ENCODE measurements at places on chromosomes 4 and X. TPM values are rescaled to one million over a fixed set of nuclear protein-coding genes. Genes with fewer than 3 reads are reported as not detected.

The GABRG1 gene
- 0.36 TPM for total RNA-seq

The RASL11B gene
- 71.4 TPM for total RNA-seq

The BMPR1B gene
- total RNA-seq, result 1.1 TPM

The CLNK gene
- not detected for total RNA-seq

The UGT2B15 gene
- total RNA-seq, result not detected

The MAOB gene
- total RNA-seq, result 0.73 TPM

The ARX gene
- not detected for total RNA-seq

DNA sequence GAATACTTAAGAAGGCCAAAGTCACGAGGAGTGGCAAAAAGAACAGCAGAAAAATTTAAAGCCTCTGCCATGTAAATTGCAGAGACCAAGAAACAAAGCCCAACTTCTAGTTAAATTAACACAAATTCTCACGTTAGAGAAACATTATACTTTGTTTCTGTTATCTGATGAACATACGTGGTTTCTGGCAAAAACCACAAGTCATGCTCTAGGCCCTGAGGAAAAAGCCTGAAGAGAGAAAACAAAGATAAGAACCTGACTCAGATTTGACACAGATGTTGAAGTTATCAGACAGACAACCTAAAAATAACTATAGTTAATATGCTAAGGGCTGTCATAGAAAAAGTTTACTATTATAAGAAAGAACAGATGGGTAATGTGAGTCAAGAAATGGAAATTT lies 149.1 kb upstream of the PCDH10 start:
- DNase-seq, result no peak

DNA sequence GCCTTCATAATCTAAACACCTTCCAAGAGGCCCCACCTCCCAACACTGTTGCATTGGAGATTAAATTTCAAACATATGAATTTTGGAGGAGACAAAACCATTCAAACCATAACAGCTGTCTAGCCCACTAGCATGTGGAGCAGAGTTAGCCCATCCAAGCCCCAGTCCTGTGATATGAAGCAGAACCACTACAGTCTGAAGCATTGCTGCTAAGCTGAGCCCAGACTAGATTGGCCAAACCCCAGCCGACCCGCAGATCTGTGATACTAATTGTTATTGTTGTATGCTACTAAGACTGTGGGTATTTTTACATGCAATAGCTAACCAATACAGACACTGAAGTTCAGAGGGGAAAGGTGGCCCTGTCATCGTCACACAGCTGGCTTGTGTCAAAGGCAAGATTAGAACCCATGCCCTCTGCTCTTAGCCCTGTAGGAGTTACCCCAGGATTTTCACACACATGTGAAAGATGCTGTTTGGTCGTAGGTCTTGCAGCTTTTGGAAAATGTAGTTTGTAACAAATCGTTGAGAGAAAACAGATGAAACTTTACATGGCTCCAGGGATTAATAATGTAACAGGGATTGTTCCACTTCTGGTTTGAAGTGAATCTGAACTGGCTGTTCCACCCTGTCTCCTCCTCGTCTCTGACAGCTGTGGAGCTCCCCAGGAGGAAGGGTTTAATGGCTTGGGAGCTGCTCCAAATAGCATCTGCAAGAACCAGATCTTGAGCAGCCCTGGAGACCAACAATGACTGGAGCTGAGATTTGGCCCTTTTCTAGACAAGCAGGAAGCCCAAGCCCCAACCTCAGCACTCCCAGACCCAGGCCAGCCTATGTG lies 517.5 kb downstream of the MID1IP1 start:
- no peak for DNase-seq

GRCh38 chr4:118865091-118865708 lies 23.5 kb upstream of the SYNPO2 start:
- DNase-seq, result no peak

DNA sequence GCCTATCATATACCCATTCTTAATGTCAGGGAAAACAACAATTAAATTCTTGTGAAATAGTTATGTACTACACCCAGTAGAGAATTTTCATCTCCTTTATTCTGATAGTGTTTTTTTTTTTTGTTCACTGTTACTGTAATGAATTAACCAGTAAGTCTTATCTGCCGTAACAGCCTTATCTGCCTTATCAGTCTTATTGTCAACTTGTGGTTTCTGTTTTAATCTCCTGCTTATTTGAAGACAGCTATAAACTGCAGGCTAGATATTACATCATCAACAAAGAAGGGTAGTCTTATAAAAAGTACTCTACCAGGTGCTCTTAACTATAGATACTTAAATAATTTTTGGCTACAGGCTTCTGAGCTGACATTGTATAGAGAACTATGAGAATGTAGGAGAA lies 79.5 kb downstream of the MAGEB5 start:
- no peak for DNase-seq

- no peak for DNase-seq
Observed at GRCh38 chrX:150841456-150842197, 56.8 kb downstream of the CD99L2 start.

DNA sequence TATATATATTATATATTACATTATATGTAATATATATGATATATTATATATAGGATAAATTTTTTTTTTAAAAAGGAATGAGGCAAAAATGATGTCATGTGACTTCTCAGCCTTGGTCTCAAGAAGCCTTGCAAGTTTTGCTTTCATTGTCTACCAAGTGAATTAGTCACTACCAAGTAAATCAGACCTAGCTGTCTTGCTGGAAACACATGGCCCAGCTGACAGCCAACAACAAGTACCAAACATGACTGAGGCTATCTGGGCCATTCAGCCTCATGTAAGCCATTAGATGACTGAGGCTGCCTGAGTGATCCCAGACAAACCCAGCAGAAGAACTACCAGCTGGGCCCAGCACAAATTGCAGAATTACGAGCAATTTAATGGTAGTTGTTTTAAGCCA lies 44.9 kb downstream of the HAND2 start:
- no peak for DNase-seq

GRCh38 chr4:79198951-79199587 lies 126.8 kb downstream of the NAA11 start:
- no peak for DNase-seq

GRCh38 chr4:40122941-40123340 lies 66.3 kb downstream of the N4BP2 start:
- DNase-seq, result no peak

- DNase-seq, result no peak
Observed at GRCh38 chr4:40264995-40265909, 68.4 kb downstream of the RHOH start.

- no peak for DNase-seq
Observed at GRCh38 chr4:25178838-25179261, 18.6 kb upstream of the SEPSECS start.

GRCh38 chr4:6372649-6373525 lies 99.5 kb downstream of the PPP2R2C start:
- no peak for DNase-seq

DNA sequence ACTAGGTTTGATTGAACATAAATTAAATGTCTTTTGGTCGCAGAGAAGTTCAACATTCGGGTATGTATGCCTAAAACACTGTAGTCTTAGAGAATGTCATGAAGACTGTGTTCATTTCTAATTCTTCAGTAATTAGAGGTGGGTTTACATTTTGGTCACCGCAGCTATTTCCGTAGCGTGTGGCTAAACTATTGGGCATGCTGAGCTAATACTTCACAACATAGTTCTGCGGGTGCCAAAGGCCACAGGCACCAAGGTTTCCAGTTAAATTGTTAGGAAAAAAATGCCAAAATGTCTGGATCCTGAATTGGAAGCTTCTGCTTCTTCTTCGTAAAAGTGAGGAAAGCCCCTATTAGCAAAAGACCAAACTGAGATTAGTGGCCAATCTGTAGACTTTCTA lies 25.1 kb downstream of the SMIM31 start:
- no peak for DNase-seq

DNA sequence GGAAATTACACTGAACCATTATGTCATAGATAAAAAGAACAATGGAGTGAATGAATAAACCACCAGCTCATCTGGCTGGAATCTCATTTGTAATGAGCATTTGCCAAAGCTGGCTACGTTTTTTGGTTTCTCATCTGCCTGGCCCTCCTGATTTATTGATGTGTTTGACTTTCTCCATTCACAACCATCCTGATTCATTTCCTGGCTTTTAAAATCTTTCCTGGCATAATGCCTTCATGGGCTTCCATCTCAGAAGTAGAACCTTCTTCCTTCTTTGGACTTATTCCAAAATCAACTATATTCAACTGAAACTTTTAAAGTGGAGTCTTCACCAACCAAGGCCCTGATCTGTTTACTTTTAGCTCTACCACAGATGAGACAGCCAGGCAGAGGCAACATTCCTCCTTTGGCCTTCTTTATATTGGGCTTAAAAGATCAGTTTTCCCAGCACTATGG lies 36.0 kb upstream of the ARSJ start:
- no peak for DNase-seq

GRCh38 chr4:130424211-130424610 lies 1328.3 kb downstream of the C4orf33 start:
- no peak for DNase-seq

GRCh38 chrX:136468391-136469103 lies 19.2 kb upstream of the BRS3 start:
- no peak for DNase-seq

DNA sequence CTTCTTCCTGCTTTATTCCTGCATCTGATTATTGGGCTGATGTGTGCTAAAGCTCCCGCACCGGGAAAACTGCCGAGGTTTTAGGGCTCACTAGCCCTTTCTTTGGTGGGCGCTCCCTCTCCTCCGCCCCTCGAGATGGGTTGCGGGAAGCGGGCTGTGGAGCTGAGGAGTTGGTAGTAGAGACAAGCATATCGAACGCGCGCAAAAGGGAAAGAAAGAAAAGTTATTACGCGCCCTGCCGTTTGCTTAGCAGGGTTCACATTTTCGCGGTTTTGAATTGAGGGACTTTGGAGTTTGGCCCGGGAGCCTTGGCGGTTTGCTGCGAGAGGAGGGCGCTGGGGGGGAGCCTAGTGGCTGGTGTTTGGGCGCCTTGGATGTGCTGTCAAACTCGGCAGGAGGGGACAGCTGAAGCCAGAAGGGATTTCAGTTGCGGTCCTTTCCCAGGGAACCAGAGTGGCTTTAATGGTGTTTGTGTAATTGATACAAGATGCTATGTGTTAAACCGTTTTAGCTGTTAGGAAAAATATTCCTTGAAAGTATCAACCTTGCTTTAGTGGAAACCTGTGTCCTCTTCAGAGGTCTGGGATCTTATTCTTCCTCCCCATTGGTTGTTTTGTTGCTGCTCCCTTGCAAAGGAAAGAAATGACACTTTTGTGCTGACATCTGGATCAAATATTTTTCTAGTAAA lies 1.1 kb downstream of the GAB1 start:
- DNase-seq, result no peak

GRCh38 chrX:63275127-63275526 lies 76.0 kb downstream of the SPIN4 start:
- peak; percentile 61 for DNase-seq

Measured in H1 (cell line).